HS-27A (cell line): ENCODE measurements at places on chromosomes 6 and 20.

DNA sequence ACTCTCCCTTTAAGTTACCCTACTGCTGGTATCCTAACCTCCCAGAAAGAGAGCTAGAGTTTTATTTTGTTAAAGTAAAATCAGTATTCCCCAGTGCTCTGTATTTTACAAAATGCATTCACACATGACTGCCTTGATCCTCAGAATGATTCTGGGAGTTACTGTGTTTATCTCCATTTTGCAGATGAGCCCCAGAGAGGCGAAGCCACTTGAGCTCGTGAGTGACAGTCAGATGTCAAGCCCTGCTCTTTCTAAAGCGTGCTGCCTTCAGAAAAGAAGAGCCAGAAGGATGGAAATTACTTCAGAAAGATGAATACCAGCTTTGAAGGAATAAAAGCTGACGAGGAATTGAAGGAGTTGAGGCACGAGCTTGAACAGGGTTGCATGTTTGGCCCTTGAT lies 14.1 kb upstream of the OSER1 start:
- DNase-seq: no peak

GRCh38 chr6:54255886-54256285 lies 52.4 kb upstream of the TINAG start:
- no peak for DNase-seq

DNA sequence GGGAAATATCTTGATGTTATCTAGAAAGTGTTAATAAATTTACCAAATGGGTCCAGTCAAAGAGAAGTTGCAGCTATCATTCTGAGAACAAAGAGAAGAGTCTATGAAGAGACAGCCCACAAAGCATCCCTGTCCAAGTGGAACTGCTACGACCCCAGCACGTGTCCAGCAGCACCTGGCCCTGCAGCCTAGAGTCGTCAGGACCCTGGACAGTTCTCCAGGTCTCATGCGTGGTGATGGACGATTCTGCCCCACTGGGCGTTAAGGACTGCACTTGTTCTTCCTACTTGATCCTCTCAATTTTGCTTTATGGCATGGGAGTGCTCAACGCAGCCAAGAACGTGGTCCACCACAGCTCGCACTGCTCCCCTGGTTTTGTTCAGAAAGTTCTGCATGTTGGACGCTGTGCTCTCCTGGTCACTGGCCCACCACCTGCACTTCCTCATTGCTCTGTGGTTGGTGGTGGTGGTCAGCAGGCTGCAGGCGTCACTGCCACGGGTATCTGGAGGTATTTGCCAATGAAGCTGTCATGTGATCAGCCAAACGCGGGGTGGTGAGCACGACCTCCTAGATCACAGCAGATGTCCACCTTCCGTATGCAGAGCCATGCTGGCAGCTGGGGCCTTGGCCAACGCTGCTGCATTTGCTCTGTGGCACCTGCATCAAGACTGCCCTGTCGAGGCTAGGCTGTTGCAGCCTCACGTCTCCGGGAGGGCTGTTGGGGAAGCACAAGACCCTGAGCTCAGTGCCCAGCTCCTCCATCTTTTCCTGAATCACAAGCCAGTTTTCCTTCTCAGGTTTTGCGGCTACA lies 356.4 kb downstream of the CDH4 start:
- no peak for DNase-seq

DNA sequence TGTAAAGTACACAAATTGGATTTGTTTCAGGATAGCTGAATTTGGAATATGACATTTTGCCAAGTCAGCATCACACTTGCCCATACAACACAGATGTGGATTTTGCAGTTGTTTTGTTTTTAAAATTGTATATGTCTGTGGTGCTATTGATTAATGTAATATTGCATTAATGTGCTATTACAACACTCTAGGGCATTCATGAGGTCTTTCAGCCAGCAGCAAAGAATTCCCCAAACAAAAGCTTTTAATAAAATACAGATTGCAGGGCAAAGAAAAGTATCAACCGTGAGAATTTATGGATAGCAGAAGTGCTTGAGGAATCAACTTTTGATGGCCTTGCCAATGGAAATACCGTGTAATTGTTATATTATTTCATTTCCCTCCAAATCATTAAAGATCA lies 144.9 kb downstream of the AIG1 start:
- DNase-seq: no peak

- DNase-seq: no peak
Measured at GRCh38 chr6:26158076-26158580, 70.9 kb downstream of the HFE start.

DNA sequence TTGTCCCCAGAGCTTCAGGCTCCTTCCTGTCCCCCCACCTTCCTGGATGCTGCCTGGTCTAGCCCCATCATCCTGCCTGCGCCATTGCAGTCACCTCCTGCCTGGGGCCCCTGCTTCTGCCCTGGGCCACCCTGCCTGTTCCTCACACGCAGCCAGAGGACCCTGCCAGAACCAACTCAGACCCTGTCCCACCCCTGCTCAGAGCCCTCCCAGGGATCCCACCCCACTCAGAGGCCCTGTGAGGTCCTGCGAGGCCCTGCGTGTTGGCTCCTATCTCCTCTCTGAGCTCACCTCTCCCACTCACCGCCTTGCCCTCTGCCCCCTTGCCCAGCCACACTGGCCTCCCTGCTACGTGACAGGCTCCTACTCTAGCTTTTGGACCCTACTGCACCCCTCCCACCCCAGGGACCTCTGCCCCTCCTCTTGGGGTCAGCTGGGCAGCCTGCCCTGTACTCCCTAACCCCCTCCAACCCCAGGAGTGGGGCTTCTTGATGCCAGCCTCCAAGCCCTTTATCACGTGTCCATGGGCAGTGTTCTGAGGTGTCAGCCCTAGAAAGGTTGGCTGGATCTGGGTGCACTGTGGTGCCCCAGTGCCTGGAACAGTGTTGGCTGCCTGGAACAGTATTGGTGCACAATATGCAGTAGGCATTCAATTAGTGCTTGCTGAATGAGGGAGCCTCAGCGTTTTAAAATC lies 68.3 kb downstream of the CEBPB start:
- DNase-seq: no peak

- no peak for DNase-seq
Measured at GRCh38 chr20:48790473-48791003, 37.3 kb downstream of the PREX1 start.

DNA sequence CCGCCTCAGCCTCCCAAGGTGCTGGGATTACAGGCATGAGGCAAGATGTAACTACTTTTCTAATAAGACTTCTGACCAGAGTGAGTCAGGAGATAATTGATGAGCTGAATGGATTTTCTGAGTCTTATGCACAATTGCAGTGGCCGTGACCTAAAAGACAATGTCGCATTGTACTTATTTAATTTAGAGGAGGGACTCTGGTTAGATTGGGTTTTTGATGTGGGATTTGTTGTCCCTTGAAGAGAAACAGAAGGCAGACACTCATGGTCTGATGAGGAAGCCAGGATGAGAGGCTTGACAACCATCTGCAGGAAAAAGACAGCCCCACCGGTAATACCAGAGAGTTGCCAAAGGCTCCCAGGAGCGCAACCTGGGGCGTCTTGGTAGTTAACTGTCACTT lies 68.0 kb downstream of the ISM1 start:
- no peak for DNase-seq

DNA sequence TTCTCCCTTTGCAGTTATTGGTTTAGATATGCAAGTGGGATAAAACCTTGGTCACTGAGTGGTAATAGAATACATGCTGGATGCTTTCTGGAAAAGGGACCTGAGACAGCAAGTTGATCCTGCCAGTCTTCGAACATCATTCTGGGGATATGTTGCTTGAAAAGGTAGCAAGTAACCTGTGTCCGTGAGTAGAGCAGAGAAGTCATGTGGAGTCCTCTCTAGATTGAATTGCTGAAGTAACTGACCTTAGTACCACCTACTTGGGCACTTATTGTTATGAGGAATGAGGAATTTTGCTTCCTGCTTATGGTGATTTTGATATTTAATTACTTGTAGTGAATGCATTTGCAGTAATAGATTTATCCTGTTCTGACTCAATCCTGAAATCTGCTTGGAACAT lies 367.3 kb upstream of the IMPG1 start:
- DNase-seq: no peak

DNA sequence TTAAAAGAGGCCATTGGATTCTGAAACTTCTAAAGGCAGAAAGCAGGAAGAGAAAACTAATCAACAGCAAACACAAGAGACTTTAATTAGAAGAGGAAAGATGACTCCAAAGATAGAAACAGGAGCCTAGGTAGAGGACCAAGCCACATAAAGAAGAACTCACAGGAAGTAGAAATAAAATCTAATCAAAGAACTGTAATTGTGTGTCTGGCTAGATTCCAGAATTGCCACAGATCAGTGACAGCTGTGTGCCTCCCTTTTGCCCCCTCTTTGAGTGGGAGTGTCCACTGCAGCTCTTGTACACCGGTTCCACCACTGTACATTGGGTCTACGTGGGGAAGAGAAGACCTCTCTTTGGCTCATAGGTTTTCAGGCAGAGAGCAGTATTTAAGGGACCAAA lies 22.3 kb upstream of the THEMIS start:
- DNase-seq: no peak

DNA sequence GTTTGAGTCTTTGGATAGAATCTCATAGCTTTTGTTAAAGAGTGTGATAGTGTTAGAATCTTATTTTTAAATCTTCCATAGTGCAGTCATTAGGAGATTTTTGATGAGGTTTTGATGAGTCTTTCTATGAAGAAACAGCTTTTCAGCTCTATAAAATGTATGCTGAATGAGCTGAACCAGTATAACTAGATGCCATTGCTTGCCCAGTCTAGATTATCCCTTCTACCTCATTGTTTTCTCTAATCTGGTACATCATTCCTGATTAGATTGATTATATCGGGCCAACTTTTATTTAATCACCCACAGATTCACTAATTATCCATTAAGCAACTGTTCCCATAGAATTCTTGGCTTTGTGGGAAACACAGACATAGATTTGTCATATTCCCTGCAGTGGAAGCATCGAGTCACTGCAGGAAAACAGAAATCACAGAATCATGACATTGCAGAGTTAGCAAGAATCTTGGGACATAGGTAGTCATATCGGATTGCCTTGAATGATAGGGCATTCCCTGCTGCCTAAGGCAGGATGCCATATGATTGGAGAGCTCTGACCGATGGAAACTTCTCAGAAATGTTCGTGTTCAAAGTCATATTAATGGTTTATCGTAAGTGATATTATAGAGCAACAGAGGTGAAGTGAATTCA lies 882.7 kb upstream of the FLRT3 start:
- DNase-seq: no peak

- no peak for DNase-seq
Measured at GRCh38 chr6:101799531-101799930, 406.0 kb downstream of the GRIK2 start.

DNA sequence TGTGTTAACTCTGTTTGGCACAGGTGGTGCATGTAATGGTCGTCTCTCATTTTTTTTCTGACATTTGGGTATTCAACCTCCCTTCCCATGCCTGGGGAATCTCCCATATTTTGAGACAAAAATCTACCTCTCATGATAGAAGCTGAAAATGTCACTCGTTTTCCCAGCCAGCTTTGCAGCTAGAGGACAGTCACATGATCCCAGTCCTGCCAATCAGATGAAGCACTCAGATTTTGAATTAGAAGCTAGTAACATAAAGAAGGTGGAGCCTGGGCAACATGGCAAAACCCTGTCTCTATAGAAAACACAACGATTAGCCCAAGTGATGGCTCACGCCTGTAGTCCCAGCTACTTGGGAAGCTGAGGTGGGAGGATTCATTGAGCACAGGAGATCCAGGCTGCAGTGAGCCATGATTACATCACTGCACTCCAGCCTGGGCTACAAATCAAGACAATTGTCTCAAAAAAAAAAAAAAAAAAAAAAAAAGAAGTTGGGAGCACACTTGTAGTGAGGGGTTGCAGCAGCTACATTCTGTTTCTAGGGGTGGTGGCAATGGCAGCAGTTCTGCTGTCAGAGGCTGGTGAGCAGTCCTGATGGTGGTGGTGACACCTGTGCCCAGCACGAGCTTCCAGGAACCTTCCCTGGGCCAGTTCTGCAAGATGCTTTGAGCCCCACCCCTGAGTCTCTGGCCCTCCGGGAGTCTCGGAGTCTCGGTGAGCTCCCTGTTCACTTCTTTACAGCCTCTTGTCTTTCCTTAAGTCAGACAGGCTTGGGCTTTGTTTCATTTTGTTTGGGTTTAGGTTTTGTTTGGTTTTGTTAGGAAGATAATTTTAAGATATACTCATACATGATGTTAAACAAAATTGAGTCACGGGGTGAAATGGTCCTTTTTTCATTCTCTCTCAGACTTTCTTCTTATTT lies 94.1 kb upstream of the KCNG1 start:
- no peak for DNase-seq

DNA sequence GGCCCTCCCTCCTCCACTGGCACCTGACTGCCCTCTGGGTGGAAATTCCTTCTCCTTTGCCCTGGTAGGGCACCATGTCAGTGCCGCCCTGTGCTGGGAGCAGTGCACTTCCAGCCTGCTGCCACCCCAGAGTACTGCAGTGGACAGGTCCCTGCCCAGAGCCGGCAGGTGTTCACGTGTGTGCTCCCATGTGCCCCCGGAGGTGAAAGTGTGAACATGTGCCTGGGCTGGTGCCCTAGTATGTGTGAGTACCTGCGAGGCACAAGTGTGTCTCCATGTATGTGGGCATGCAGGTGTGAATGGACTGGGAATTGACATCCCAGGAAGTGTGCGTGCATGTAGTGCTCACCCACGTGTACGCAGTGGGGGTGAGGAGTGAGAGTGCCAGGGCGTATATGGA lies 29.4 kb downstream of the SDCBP2 start:
- DNase-seq: no peak

- DNase-seq: no peak
Measured at GRCh38 chr20:56506103-56506502, 18.4 kb upstream of the FAM209A start.

DNA sequence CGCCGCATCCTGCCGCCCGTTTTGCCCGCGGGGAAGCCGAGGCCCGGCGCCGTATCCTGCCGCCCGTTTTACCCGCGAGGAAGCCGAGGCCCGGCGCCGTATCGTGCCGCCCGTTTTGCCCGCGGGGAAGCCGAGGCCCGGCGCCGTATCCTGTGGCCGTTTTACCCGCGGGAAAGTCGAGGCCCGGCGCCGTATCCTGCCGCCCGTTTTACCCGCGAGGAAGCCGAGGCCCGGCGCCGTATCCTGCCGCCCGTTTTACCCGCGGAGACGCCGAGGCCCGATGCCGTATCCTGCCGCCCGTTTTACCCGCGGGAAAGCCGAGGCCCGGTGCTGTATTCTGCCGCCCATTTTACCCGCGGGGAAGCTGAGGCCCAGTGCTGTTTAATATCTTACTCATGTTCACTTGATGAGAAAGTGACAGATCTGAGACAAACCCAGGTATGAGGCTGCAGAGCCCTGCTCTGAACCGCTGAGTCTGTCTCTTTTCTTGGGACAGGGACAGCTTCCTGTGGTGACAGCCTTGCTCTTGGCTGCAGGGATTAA lies 129.4 kb downstream of the CDH26 start:
- no peak for DNase-seq

DNA sequence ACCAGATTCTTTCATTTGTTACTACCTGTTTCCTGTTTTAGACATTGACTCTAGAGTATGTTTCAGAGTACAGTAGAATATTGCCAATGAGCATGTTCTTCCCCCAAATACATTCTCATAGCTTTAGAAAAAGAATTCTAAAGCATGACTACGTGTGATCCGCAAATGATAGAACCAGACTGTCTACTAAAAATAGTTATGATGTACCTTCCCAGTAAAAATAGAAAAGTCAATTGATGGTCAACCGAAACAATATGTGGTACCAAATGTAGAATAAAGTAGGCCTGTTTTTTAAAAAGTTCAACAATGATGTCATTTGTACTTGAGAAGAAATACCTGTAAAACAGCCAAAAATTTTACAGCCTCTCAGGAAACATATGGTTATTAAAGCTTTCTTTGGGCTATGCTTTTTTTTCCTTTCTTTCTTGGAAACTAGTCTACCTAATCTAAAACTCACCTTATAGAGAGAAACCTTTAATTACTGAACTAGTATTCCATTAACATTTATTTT lies 130.1 kb upstream of the MTHFD1L start:
- no peak for DNase-seq

- no peak for DNase-seq
Measured at GRCh38 chr6:105831311-105832097, 254.6 kb upstream of the PRDM1 start.
